CD4-positive, alpha-beta memory T cell (primary cell): ENCODE measurements at places on chromosomes 5 and 9. TPM values are rescaled to one million over a fixed set of nuclear protein-coding genes. Genes with fewer than 3 reads are reported as not detected.

- no peaks in the 10 kb centered on the region for H3K27me3 ChIP-seq
- H3K36me3 ChIP-seq = no peaks in the 10 kb centered on the region
- H3K4me3 ChIP-seq = no peak overlapping the region
- no peak overlapping the region for H3K27ac ChIP-seq
- no peak for DNase-seq
Measured at GRCh38 chr5:68376935-68377334, 161.4 kb downstream of the PIK3R1 start.

DNA sequence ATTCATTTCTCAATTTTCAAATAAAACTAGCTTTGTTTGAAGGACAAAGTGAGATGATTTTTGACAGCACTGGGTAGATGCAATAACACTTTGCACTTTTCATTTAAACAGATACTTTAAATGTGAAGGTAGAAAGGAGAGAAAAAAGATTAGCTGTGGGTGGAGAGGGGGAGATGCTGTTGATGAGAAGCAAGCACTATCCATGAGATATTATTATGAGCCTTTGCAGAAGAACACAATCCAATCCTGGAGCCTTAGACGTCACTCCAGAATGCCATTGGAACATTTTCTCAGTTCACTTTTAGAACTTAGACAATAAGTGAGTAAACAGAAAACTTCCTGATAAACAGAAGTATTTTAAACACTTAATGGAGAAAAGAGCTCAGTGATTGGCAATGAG lies 351.1 kb downstream of the ARHGEF28 start:
- DNase-seq = no peak
- no peak overlapping the region for H3K4me3 ChIP-seq
- no peak overlapping the region for H3K27ac ChIP-seq
- H3K4me1 ChIP-seq = no peaks in the 10 kb centered on the region
- no peaks in the 10 kb centered on the region for H3K36me3 ChIP-seq
- no peaks in the 10 kb centered on the region for H3K27me3 ChIP-seq

DNA sequence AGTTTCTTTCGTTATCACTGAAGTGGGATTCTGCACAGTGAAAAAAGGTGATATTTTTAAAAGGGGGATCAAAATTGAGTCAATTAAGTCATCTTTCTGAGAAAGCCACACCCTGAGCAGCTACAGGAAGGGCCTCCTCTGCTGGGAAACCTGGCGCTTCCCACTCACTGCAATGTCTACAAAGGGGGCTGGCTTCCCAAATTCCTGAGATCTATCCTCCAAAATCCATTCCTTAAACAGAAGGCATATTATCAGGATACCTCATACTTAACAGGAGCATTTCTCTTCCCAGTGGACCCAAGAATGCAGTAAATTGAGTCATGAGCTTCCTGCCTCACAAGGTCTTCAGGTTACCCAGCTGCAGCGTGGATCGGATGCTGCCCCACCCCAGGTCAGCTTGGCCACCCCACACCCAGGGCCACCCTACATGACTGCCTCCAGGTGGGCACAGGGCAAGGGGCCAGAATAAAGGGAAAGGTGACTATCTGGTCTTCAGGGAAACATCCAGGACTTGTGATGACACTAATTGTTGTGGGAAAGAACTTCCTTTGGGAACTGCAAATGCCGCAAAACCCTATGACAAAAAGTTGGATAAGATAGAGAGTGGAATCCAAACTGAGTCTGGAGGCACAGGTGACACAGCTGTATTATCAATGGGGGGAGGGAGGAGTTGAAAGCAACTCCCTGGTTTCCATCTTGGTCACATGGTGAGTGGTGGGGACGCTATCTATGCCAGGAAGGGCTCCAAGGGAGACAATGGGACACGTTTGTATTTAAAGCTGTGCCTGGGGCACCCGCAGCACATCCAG lies 42.3 kb downstream of the ROR2 start:
- no peak for DNase-seq
- peaks cover 33% of the 10 kb centered on the region for H3K4me1 ChIP-seq
- H3K27ac ChIP-seq = no peak overlapping the region
- no peaks in the 10 kb centered on the region for H3K36me3 ChIP-seq
- no peak overlapping the region for H3K4me3 ChIP-seq
- no peaks in the 10 kb centered on the region for H3K27me3 ChIP-seq

DNA sequence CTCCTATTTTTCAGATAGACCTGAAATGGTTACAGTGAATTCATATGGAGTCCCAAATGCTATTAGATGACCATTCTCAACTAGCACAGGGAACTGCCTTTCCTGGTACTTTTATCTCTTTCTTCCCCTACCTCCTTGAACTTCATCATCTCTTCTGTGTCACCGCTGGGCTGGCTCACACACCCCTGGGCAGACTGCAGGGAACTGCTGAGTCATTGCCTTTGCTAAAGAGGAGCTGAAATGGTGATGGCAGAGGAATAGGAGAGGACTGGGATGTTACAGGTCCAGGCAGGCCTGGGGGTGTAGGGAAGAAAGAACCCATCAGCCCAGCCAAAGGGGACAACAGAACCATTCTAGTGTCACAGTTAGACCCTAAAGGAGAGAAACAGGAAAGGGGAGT lies 322.3 kb downstream of the ASTN2 start:
- no peak overlapping the region for H3K4me3 ChIP-seq
- no peaks in the 10 kb centered on the region for H3K4me1 ChIP-seq
- DNase-seq = no peak
- no peak overlapping the region for H3K27ac ChIP-seq
- no peaks in the 10 kb centered on the region for H3K27me3 ChIP-seq

DNA sequence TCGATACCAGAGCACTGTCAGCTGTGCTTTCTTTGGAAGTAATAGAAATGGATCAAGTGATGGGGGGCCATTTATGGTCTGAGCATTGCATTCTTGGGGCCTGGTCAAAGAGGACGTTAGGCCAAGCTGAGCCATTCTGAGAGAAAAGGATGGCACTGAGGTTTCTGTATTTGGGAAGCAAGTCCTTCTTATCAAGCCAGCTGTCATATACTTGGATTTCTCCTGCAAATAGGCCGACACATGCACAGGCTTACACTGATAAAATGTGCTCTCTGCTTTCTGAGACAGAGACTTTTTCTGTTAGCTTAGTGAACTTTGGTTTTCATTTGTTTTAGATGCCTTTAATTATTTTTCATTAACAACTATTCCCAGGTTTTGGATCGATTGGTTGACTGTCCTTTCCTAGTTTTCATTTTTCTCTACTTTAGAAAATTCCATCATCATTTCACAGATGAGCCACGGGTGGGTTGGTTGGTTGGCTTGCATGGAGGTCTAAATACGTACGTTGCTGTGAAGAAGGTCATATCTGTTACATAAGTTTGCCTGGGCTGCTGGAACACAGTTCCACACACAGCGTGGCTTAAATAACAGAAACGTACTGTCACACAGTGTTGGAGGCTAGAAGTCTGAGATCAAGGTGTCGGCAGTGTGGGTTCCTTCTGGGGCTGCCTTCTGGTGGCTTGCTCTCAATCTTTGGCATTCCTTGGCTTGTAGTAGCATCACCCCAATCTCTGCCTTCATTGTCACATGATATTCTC lies 20.3 kb downstream of the TMOD1 start:
- no peaks in the 10 kb centered on the region for H3K4me1 ChIP-seq
- H3K27ac ChIP-seq = no peak overlapping the region
- H3K36me3 ChIP-seq = no peaks in the 10 kb centered on the region

The ESM1 gene
- 1.5 TPM for total RNA-seq

The TPPP gene
- 0.97 TPM for total RNA-seq
